ENCODE measurements at places on chromosomes 1 and 21.

DNA sequence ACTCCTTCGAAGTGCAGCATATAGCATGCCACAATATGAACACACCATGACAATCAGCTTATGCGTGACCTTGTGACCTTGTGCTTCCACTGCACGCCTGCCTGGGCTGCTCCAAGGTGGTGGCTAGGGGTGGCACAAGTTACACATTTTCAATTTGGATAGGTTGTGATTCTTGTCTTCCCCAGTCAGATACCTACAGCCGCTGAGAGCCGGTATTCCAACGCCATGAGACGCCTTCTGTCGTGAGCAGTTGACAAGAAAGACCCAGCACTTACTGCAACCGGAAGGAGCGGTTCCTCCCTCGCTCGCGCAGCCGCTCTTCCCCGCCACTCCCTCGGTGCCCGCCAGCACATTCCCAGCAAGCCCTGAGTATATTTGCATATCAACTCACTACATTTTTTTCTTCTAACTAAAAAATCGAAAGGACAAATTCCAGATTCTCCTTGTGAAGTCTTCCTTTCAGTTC, 359 bp upstream of the RNU11 start:
- peak; percentile 96 for DNase-seq

DNA sequence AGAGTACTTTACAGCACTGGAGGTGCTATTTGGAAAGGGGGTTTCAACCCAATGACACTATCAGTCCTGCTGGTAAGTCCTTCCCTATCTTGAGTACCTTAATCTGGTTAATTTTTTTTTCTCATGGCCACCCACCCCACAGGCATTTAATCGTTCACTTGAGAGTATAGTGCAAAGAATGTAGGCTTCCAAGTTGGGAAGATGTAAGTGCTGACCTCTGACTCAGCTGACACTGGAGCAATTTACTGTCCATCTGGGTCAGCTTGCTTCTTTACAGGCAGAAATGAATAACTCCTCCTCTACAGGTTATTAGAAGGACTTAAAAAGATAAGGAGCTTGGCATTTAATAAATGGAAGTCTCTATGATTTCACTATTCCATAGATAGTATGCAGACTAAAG, 89.6 kb downstream of the AK5 start:
- DNase-seq = no peak

DNA sequence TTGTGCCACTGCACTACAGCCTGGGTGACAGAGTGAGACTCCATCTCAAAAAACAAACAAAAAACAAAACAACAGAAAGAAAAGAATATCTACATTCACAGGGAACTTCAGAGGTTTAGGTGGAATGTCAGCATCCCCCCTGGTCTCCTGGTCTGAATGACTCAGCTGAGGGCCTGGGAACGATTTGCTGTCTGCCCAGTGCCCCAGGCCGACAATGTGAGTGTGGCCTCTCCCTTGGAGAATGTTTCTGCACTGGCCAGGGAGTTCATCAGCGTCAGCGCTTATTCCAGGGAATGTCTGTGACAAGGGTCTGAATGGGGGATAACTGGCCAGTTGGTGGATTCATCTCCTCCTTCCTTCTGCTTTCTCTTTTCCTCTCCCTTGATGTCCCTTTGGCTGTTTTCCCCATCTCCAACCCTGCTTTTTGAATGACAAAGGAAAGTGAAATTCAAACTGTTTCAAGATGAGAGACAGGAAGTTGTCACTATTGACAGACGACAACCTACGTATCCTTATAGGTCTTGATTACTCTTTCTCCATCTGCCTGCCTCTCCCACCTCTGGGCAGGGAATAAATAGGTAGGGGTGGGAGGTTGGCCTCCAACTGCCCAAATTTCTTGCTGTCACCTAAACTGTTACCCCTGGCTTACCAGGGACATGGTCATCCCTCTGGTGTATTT, 213.1 kb downstream of the HHAT start:
- DNase-seq = no peak

- no peak for DNase-seq
Measured at GRCh38 chr1:203926025-203926540, 64.7 kb downstream of the SNRPE start.

- no peak for DNase-seq
Measured at GRCh38 chr1:219119839-219120238, 53.8 kb upstream of the LYPLAL1 start.

GRCh38 chr1:11738783-11739182, 2.8 kb downstream of the AGTRAP start:
- DNase-seq = no peak

DNA sequence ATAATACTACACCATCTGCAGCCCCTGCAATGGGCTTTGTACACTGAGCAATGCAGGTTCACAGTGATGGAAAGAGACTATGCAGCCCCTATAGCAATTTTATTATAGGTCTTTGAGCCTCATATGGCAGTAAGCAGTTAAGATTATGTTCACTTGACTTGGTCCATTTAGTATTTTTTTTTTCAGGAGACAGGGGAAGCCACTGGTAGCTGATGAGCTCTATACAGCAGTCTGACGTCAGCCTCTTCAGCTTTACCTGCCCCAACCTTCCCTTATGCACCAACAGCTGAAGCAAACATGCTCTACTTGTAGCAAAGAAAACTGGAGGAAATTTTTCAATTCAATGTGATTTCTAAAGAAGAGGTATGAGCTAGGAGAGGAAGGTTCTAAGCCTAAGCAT, 32.2 kb downstream of the AIDA start:
- no peak for DNase-seq

GRCh38 chr1:100879422-100879821, 15.2 kb downstream of the EXTL2 start:
- DNase-seq = no peak

GRCh38 chr1:237999426-238000052, 108.8 kb upstream of the ZP4 start:
- no peak for DNase-seq

Data from common myeloid progenitor, CD34-positive (primary cell).